ENCODE measurements at places on chromosomes 13 and 19.

GRCh38 chr19:55333870-55334269 is 5.8 kb upstream of the KMT5C start:
- DNase-seq, result no peak

DNA sequence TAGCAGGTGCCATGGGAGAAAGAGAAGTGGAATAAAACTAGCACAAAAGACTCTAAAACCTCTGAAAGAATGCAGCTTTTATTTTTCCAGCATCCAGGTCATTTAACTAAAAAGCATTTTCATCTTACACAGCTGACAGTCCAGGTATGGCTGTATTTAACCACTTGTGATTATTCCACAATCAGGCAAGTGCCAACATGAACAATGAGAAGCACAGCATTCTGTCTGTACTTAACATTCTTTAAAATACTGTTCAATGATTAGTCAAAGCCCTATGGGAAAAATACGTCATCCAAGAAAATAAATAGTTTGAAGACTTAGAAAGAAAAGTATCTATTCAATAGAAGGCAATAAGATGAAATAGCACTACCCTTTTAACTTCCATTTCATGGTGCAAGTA is 246.9 kb downstream of the LIG4 start:
- DNase-seq, result no peak

DNA sequence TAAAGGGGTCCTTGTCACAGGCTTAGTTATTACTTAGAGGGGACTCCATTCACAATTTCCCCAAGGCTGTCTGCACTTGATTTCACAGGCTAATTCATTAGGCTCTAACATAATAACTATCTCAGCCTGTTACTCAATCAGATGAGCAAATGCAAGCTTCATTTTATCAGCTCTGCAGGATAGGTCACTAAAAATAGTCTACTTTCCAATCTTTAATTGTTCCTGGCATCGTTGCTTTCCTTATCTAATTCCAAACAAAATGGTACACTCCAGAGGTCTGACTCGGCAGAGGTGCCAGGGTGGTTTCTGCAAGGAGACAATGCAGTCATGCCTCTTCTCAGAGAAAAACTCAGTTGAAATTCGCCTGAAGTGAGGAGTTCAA is 69.7 kb upstream of the SLC15A1 start:
- DNase-seq, result no peak

DNA sequence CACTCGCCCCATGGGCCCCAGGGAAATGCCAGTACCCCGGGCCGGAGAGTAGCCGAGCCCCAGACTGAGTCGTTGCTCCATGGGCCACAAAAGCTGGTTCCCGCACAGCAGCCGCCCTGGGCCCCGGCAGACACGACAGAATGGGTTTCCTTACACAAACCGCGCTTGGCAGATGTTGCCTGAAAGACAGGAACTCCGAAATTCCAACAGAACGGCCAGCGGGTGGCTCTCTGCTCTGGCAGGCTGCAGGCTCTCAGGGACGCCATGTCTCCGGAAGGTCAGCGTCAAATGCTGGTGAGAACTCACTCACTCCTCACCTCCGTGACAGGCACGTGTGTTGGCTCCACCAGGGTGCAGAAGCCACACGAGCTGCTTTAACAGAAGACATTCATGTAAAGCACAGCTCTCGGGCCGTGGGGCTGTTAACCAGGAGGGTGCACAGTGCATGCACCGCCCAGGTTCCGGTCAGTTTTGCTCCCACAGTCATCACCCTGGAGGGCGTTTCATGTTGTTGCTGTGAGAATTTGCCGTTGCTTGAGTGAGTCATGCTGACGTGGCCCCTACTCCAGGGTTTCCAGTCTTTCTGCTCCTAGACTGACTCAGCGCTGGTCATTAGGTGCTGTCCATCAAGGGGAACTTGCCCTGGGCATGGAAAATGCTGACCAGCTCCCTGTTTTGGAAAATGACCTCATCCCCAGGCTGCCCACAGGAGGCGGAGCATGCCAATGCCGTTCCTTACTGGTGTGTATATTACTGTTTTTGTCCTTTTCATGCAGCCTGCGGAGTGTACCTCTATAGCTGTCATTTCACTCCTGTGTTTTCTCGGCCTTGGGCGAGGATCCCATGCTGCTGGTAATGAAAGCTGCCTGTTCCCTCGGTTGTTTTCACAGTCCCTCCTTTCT is 44.8 kb downstream of the ANKRD10 start:
- DNase-seq, result peak; percentile 100

DNA sequence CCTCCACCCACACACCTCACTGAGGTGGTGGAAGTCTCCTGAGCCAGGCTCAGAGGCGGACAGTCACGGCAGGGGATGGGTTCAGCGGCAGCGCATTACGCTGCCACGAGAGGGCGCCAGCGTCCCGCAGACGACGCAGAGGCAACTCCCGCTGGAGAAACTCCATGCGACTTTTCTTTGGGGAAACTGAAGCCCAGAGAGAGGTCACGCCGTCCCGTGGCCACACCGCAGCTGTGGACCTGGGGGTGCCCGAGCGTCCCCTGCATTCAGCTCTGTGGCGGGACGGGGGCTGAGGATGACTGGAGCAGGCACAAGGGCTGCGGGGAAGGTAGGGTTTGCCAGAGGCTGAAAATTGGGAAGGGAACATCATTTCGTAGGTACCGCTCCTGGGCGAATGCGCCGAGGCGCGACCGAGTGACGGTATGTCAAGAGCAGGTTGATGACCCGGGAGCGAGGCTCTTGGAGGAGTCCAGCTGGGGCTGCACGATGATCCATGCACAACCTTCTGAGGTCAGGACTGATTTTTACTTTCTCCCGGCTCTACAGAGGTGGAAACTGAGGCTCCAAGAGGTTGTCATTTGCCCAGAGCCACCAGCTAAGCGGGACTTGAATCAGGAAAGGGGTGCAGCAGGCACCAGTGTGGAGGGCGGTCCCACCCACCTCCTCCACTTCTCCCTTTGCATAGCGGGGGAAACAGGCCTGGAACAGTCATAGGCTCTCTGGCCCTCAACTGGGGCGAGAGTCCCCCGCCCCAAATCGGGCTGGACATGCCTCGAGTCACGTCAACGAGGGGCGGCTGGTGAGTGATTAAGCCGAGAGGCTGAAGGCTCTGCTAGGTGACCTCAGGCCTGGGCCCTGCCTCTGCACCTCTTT is 690 bp upstream of the ARRDC2 start:
- DNase-seq, result peak; percentile 73

- no peak for DNase-seq
These were observed 21.2 kb upstream of the SCEL start for GRCh38 chr13:77514336-77514726.

- DNase-seq, result no peak
These were observed 2.0 kb downstream of the NPAS1 start for GRCh38 chr19:47021536-47022139.

DNA sequence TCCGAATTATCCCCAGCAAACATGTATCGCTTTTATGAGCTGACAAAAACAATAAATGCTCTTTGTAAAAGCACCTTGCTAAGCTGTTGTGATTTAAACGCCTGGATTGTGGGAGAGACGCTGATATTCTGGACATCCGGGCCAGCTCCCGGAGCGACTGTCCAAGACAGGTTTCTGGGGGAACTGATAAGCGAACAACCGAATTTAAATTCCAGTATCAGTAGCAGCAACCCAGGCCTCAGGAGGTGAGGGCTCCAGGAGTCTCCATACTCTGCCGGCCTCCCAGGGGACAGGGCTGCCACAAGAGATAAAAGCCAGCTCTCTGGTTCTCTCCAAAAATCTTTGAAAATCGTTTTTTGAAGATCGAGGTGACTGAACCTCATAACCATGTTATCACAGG is 50.3 kb upstream of the VSTM2B start:
- no peak for DNase-seq

- no peak for DNase-seq
These were observed 394.0 kb downstream of the DLEU7 start for GRCh38 chr13:50449465-50449864.

DNA sequence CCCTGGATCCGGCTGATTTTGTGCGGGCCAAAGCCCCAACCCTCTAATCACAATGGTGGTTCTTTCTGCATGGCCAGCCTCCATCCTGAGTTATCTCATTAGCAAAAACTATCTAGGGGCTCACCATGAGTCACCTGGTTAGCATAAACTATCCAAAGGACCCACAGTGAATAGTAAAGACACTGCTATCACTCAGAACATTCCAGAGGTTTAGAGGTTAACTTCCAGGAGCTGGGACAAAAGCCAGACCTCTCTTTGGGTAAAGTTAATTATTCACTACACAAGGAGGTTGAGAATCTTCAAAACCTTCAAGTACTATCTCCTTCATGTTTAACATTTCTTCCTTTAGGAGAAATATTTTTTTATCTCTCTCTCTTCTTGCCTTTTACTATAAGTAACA is 18.8 kb upstream of the PPP5C start:
- no peak for DNase-seq

DNA sequence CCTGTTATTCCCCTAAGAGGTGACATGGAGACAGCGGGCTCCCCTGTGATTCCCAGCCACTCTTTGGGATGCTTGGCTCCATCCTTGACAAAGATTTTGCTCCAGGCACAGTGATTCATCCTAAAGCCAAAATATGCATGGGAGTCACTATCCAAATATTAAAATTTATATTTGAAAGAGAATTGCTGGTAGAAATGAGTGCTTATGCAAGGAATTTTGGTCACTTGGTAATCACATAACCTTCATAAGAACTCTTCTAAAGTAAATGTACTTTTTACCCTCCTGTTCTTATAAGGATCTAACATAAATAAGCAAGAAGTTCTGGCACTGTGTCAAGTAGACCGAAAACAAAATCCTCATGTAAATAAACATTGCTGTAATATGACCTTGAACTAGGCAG is 385.8 kb downstream of the ITGBL1 start:
- peak; percentile 64 for DNase-seq

All from astrocyte of the spinal cord (primary cell).